ENCODE measurements at places on chromosomes 16 and 17. TPM values are rescaled to one million over a fixed set of nuclear protein-coding genes. Genes with fewer than 3 reads are reported as not detected.

TP53 gene
- 73.1 TPM for total RNA-seq

P2RX5 gene
- 1.8 TPM for total RNA-seq

HASPIN gene
- total RNA-seq = 11.4 TPM

MAPT gene
- 0.20 TPM for total RNA-seq

GRCh38 chr16:20952139-20952920 is 51.8 kb downstream of the LYRM1 start:
- DNase-seq = no peak

RECQL5 gene
- 8.9 TPM for total RNA-seq

- no peak for DNase-seq
These were observed 120.6 kb upstream of the FOXF1 start for GRCh38 chr16:86389566-86390328.

KLHL36 gene
- 39.6 TPM for total RNA-seq

DNA sequence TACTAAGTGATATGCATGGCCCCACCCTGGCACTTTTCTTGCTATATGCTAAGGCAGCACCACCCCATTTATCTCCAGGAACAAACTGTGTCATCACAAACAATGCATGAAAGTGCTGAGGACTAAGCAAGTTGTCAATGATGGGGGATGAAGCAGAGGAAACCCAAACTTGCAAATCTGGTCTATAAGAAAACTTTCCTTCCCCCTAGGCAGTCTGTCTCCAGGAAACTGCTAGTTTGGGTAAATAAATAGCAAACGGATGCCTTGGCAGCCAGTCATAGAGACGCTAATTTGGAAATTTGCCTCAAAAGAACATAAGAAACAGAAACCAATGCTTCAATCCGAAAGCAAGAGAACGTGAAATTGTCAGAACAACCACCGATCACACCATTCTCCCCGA is 5.6 kb upstream of the HSBP1 start:
- DNase-seq = peak; percentile 96

- no peak for DNase-seq
These were observed 357.4 kb upstream of the CA10 start for GRCh38 chr17:52515927-52516326.

DNA sequence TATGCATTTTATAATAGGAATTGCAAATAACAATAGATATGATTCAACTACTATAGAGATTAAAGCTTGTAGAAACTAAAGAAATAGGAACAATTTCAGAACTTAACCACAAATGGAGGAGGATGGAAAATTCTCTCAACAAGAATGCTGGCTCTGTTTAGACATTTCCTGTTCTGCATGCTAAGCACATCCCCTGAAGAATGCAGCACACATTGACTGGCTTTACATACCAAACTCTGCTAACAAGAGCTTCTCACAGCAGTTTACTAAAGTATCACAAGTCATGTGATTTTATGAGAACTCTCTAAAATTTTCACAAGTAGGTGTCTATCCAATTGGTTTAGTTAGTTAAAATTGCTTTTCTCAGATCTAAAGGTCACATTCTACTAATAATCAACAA is 85.2 kb downstream of the SPAG9 start:
- DNase-seq = peak; percentile 41

- peak; percentile 32 for DNase-seq
These were observed 30.7 kb upstream of the CDH5 start for GRCh38 chr16:66335704-66336329.

DNA sequence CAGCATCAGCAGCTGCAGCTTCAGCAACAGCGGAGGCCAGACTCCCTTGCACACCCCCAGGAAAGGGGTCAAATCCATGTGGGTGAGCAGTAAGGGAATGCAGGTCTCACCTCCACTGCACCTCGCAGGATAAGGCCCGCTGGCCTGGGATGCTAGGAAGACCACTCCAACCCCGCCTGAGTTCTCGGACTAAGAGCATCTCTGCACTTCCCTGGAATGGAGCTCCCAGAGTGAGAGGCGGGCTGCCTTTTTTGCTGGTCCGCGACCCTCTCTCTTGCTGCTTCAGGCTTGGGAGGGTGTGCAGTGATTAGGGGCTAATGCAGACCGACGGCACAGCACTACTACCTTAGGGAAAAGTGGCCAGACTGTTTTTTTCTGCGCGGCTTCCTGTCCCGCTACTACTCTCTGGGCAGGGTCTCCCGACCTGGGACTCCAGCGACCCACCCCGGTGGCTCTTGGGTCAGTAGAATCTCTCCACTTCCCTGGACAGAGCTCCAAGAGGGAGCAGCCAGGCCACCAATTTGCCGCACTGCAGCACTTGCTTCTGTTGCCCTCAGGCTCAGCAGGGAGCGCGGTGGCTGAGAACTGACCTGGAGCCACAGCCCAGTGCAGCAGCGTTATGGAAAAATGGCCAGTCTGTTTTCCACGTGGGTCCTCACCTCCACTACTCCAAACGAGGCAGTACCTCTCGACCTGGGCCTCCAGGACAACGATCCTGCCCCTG is 480.4 kb downstream of the CDH8 start:
- no peak for DNase-seq

- DNase-seq = no peak
These were observed 4.6 kb downstream of the CNTD1 start for GRCh38 chr17:42803074-42803883.

Measured in M059J (cell line).